Glomerular endothelial cell (primary cell): ENCODE measurements at places on chromosomes 11 and 22.

GRCh38 chr11:74478877-74479731, 11.8 kb upstream of the KCNE3 start:
- DNase-seq: no peak

GRCh38 chr11:44927174-44927661, 23.5 kb downstream of the TP53I11 start:
- DNase-seq: no peak

DNA sequence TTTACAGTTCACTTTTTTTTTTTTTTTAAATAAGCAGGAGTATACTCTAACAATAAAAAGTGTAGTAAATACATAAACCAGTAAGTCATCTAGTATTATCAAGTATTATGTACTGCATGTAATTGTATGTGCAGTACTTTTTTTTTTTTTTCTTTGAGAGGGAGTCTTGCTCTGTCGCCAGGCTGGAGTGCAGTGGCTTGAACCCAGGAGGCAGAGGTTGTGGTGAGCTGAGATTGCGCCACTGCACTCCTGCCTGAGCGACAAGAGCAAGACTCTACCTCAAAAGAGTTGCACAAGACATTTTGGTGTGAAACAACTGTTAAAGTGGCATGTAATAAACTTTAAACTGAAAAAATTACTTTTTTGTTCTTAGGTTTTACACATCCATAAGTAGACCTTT, 16.7 kb downstream of the BCL2L13 start:
- no peak for DNase-seq

DNA sequence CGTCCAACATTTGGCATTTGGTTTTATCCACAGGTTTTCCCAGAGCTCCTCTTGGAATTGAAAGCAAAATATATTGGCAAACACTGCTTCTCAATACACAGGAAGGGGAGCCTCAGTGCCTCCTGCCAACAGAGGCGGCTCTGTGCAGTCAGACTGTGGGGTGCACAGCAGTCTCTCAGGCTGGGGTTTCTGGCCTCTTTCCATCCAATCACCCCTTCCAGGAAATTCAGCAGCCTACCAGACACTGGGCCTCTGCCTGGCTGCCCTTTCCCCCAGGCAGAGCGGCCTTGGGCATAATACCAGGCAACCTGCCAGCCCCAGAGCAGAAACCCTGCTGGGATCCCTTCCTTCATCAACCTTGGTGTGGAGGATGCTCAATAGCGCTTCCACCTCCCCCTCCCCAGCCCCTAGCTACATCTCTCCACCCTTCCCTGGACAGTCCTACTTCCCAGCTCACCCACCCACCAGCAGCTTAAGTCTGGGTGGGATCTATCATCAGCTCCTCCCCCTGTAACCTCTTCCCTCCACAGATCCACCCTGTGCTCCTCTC, 17.8 kb upstream of the RAPSN start:
- DNase-seq: no peak

GRCh38 chr11:36289226-36289852, at the start of gene COMMD9:
COMMD9 (minus strand) TSS chr11:36289424; CDS start chr11:36289412, 12 bp downstream.
- DNase-seq: peak; percentile 60

DNA sequence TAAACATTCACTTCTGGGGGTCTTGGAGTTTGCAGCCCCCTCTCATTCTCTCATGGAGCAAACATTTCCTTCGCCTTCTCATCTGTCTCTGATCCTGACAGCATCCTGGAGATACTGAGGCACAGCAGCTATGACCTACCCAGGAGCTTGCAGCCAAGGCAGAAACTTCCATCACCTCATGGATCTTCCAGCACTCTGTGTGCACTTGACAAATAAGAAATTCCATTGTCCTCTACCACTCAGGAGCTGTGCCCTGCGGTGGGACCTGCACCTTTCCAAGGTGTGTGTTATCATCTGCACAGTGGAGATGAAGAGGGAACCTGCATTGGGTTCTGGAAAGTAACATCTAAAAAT, 49.1 kb downstream of the GGTLC2 start:
- no peak for DNase-seq

GRCh38 chr11:64690235-64690634, 32.8 kb downstream of the NRXN2 start:
- no peak for DNase-seq

DNA sequence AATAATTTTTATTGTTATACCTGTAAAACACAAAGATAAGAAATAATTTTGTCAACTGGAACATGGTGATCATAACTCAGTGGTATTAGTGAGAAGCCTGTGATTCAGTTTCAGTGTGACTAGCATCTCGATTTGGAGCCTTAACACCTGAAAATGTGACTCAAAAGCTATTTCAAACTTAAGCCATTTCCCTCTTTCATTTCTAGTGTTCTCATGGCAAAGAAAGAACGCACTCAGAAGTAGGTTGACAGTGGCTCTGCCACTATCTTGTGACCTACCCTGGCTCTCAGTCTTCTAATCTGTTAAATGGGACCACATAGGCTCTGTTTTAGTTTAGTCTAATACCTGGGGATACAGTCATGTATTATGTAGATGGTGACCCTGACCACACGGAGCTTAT, 62.7 kb downstream of the ISX start:
- no peak for DNase-seq

DNA sequence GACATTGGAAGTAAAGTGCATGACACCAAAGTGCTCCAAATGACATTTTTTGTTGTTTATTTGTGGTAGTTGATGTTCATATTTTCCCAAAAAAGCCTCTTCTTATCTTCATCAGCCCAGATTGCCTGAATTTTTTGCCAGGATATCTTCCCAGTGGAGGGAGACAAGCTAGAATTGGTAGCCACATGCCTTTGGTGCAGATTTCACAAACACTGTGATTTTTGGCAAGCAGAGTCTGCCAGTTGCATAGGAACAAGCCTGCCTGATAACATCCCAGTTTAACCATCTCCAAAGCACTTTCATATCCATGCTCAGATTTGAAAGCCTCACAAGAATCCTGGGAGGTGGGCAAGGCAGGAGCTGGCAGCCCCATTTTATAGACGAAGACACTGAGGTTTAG, 102.3 kb upstream of the SYT13 start:
- no peak for DNase-seq

DNA sequence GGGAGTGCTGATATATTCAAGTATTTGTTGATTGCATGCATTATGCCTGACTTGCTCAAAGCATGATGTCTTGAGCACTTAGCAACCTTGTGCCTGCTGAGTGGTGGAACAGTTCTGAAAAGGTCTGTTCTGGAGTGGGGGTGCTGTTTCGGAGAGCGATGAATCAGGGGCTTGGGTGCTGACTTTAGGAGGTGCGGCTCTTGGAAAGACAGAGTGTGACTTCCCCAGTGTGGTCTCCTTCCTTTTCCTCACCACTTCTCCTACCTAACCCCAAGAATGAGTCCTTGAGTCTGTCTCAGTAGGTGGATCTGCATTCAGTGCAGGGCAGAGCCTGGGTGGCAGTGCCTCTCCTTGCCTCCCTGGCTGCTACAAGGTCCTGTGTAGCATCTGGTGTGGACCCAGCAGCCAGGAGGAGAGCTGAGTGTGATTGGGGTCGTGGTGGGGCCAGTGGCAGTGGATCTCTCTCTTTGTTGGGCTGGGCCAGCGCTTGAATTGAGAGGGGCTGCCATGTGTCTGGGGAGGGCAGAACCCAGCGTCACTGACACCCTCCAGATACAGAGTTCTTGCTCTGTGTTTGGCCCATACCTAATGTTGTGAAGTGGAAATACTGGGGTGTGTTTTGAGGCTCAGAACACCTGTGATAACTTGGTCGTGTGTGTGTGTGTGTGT, 35.9 kb downstream of the ST3GAL4 start:
- no peak for DNase-seq

GRCh38 chr11:96272529-96273222, 70.3 kb downstream of the MAML2 start:
- no peak for DNase-seq

GRCh38 chr11:9301720-9302119, 12.7 kb downstream of the TMEM41B start:
- no peak for DNase-seq

- DNase-seq: peak; percentile 98
Observed at GRCh38 chr11:33690290-33691065, 10.1 kb downstream of the C11orf91 start.

- no peak for DNase-seq
Observed at GRCh38 chr11:90700789-90701439, 478.1 kb upstream of the CHORDC1 start.

DNA sequence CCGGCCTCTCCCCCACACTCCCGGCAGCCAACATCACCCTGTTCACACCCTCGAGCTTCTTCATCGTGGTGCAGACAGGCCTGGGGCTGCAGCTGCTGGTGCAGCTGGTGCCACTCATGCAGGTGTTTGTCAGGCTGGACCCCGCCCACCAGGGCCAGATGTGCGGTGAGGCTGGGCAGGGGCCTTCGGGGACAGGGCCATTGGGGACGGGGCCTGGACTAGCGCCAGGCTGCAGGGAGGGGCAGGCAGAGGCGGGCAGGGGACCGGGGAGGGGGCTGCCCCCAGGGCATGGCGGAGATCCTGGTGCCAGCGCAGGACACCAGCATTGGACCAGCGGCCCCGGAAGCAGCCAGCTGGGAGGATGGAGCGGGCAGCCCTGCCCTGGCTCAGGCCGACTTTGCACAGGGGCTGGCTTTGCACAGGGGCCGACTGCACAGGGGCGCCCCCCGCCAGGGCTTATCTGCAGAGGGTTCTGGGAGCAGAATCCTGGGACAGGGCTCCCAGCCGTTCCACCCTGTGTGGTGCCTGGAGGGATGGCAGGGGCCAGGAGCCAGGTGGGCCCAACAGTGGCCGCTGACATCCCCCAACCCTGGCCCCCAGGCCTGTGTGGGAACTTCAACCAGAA, 8.6 kb downstream of the MUC5B start:
- no peak for DNase-seq

DNA sequence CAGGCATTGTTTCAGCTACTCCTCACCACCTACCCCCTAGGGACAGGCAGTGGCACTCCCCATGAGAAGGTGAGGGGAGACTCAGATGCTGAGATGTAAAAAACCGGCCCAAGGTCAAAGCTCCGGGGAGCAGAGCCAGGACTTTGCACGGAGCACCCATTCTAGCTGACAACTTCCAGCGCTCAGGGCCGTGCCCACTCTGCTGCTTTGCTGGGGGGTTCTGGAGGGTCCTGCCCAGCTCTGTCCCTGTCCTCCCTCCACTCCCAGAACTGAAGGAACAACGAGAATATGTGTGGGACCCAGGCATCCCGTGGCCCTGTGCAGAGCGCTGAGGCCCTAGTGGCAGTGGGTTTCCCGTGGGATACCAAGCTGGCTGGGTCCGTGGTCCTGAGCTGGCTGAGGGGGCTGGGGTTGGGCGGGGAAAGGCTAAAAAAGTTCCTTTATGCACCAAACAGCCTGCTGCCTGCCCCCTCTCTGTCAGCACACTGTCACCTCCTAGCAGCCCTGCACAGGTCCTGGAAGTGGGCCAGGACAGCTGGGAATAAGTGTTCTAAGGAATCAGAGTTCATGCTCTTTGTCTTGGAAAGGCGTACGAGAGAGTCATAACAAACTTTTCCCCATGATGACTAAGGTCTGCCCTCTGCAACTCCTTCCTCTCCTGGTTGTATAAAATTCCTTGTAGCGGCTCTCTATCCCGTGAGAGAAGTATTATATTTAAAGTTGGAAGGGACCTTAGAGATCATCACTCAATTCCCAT, 1.9 kb downstream of the MS4A10 start:
- peak; percentile 81 for DNase-seq

DNA sequence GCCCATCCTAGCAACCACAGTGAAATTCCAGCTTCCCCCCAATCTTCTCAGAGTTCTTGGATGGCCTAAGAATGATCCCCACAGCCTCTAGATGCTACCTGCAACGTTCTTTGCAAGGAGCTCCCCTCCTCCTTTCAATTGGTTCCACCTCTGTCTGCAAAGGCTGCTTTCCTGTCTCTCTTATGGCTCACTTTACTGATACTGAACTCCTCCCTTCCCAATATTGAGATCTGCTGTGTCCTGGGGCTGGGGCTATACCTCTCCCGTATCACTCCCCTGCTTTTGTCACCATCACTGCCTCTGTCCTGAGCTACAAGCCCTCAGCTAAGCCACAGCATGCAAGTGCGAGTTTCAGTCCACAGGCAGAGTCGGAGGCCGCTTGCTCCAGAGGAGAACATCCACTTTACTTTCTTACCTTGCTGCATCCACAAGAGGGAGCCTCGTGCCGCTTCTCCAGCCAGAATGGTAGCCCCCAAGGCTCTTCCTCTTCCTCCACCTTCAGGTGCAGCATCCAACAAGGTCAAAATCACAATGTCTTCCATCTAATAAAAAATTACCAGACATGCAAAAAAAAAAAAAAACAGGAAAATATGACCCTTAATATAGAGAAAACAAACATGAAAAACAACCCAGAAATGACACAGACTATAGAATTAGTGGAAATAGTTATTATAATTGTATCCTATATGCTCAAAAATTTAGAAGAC, 48.6 kb upstream of the TMEM45B start:
- no peak for DNase-seq

GRCh38 chr11:112844517-112844916, 116.7 kb upstream of the NCAM1 start:
- DNase-seq: no peak

GRCh38 chr11:27319072-27319471, 43.9 kb downstream of the CCDC34 start:
- DNase-seq: no peak

DNA sequence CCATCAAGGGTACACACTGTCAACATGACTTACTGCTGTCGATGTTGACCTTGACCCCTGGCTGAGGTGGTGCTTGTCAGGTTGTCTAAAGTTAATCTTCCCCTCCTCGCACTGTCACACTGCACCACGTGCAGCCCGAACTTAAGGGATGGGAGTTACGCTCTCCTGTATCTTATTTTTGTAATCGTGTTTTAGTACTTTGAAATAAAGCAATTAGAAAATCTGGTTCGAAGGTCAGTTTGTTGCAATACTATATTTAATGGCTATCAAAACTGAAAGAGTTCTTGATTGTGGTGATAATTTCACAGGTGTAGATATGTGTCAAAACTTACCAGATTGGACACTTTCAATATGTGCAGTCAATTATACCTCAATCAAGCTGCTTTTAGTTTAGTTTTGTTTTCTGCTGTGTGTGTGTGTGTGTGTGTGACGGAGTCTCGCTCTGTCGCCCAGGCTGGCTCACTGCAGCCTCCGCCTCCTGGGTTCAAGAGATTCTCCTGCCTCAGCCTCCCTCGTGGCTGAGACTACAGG, 10.7 kb upstream of the ST14 start:
- no peak for DNase-seq

GRCh38 chr11:6303661-6304060, 16.6 kb downstream of the CAVIN3 start:
- DNase-seq: no peak

DNA sequence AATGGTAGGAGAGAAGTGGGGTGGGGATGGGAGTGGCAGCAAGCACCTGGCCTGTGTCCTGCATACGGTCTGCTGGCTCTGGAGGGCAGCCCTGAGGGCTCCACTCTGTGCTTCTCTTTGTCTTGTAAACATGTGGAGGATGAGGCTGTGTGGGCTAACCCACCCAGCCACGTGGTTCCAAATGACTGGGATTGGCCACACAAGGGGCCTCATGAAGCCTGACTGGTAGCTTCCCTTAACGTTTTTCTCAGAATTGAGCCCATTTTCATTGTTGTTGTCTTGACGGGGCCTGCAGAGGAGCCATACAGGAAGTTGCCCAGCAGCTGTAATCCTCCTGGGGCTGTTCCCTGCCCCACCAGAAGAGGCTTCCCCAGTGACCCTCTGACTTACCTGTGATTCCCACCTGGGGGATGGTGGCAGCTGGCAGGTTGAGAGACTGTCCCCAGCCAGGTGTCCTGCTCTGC, 18.0 kb downstream of the DERL3 start:
- DNase-seq: no peak
